Breast epithelium (tissue), 4 donors: ENCODE measurements at places on chromosomes 5 and 9. TPM values are rescaled to one million over a fixed set of nuclear protein-coding genes. Genes with fewer than 3 reads are reported as not detected.

DNA sequence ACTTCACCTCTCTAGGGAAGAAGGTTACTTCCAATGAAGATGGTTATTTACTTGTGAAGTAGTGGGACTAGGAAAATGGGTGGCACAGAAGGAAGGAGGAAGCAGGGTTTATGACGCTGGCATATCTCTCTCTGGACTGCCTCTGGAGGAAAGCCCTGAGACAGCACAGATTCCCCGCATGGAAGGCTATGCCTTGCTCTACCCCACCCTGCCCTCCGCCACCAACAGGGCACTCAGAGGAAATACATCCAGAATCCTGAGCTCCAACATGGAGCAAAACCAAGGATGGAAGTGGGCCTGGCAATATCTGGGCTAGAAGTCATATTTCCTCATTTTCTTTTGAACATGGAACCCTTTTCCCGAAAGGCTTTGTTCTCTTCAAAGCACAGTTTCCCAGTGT lies 346.9 kb downstream of the ZSWIM6 start:
- no peaks in the 10 kb centered on the region for H3K27me3 ChIP-seq
- no peaks in the 10 kb centered on the region for H3K4me1 ChIP-seq
- H3K36me3 ChIP-seq, result no peaks in the 10 kb centered on the region
- no peak overlapping the region for H3K4me3 ChIP-seq
- no peak for DNase-seq
- no peak overlapping the region for H3K27ac ChIP-seq

GRCh38 chr5:150408231-150408943 lies 4.3 kb downstream of the CD74 start:
- H3K27me3 ChIP-seq, result no peaks in the 10 kb centered on the region
- H3K36me3 ChIP-seq, result no peaks in the 10 kb centered on the region
- peaks cover 6% of the 10 kb centered on the region for H3K4me1 ChIP-seq

The STPG3 gene
- not detected for total RNA-seq

DNA sequence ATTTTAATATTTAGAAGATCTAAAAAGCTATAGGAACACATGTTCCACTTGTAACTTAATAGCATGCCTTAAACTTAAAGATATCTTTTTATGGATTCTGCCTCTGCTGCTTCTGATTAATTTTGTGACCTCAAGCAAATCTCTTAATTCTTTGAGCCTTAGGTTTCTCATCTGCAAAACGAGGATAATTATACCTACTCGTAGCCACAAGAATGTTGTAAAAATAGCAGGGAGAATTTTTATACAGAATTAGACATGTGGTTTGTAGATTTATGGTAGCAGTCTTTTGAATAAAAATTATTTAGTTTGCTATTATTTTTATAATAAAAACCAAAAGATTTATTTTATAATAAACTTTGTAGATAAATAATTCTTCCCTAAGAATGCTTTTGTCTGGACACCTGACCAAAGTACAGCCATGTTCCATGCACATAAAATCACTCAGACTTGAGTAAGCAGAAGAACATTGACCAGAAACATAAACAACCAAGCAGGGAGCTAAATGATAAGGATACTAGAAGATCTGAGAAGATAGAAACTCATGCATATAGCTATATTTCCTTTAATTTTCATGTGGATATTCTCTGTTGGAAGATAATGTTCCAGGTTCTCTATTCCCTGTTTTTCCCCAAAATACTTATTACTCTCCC lies 18.5 kb downstream of the C9orf85 start:
- no peak overlapping the region for H3K27ac ChIP-seq
- no peak overlapping the region for H3K4me3 ChIP-seq
- H3K36me3 ChIP-seq, result no peaks in the 10 kb centered on the region
- DNase-seq, result no peak
- H3K27me3 ChIP-seq, result no peaks in the 10 kb centered on the region
- H3K4me1 ChIP-seq, result no peaks in the 10 kb centered on the region

The LCP2 gene
- 41.4 TPM for total RNA-seq

- H3K4me1 ChIP-seq, result peaks cover 52% of the 10 kb centered on the region
- peak overlapping the region; percentile 98 for H3K27ac ChIP-seq
- no peak for DNase-seq
- H3K4me3 ChIP-seq, result no peak overlapping the region
- H3K27me3 ChIP-seq, result no peaks in the 10 kb centered on the region
These were observed 32.2 kb downstream of the IER5L start for GRCh38 chr9:129145841-129146292.

The TAF11L10 gene
- total RNA-seq, result not detected

The TAF1L gene
- total RNA-seq, result not detected

The SLC6A19 gene
- not detected for total RNA-seq

DNA sequence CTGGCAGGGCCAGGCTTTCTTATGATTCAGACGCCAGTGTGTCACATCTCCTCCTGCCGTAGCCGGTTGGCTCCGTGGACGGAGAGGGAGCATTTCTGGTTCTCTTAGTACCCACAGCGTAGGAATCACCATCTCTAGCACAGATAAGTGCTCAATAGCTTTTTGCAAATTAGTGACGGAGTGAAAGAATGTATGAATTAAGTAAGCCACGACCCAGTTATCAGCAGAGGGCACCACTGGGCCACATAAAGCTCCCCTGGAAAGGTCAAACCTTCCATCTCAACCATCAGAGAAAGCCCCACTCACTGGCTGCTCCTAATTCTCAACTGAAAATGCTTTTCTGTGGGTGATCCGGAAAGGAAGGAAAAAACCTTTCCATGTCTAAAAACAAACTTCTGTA lies 317.0 kb upstream of the ADCY2 start:
- H3K36me3 ChIP-seq, result no peaks in the 10 kb centered on the region
- no peak overlapping the region for H3K4me3 ChIP-seq
- DNase-seq, result no peak
- no peak overlapping the region for H3K27ac ChIP-seq
- no peaks in the 10 kb centered on the region for H3K27me3 ChIP-seq
- H3K4me1 ChIP-seq, result no peaks in the 10 kb centered on the region

DNA sequence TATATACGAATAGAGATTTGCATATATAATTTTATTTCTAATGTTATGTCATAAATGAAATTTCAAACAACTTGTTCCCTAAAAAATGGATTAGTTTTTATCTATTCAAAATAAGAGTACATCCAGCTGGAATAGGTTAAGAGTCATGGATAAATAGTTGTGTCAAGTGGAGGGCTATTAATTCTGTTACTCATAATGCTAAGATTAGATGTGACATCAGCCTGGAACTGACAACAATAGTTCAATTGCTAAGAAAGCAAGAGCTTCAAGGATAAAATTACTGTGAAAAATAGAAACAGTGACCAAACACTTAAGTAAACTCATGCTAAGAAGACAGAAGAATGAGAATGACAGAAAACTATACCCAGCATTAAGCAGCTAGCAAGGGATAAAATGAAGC lies 92.2 kb upstream of the CDH9 start:
- DNase-seq, result no peak
- no peak overlapping the region for H3K27ac ChIP-seq
- no peaks in the 10 kb centered on the region for H3K4me1 ChIP-seq
- H3K27me3 ChIP-seq, result no peaks in the 10 kb centered on the region
- no peak overlapping the region for H3K4me3 ChIP-seq
- H3K36me3 ChIP-seq, result no peaks in the 10 kb centered on the region

GRCh38 chr9:132507670-132508469 lies 74.5 kb upstream of the BARHL1 start:
- H3K27ac ChIP-seq, result no peak overlapping the region
- H3K36me3 ChIP-seq, result no peaks in the 10 kb centered on the region
- no peaks in the 10 kb centered on the region for H3K27me3 ChIP-seq
- H3K4me3 ChIP-seq, result no peak overlapping the region
- H3K4me1 ChIP-seq, result no peaks in the 10 kb centered on the region

DNA sequence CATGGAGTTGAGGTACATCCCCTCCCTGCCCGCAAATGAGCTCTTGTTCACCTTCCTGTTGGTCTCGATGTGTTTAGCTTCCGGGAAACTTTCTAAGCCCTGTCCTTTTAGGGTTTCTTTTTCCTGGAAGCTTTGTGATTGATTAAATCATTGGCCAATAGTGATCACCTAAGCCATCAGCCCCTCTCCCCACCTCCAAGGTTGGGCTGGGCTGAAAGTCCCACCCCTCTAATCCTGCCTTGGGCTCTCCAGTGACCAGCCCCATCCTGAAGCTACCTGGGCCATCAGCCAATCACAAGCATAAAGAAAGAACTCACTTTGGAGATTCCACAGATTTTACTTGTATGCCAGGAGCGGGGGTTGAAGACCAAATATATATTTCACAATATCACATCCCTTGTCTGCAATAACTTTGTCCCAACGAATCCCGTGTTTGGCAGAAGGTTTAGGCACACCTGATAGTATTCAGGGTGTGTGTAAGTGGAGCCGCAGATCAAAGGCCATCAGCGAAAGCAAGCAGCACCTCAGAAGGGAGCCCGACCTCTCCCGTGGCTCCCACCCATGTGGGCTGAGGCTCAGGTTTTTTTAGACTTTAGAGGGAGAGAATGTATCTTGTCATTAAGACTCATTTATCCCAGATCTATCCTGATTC lies 20.4 kb downstream of the ROPN1L start:
- H3K36me3 ChIP-seq, result no peaks in the 10 kb centered on the region
- DNase-seq, result no peak
- H3K27ac ChIP-seq, result no peak overlapping the region
- H3K4me1 ChIP-seq, result peaks cover 3% of the 10 kb centered on the region
- H3K4me3 ChIP-seq, result no peak overlapping the region

GRCh38 chr5:9340085-9340484 lies 205.8 kb downstream of the SEMA5A start:
- DNase-seq, result no peak
- H3K4me3 ChIP-seq, result no peak overlapping the region
- H3K27me3 ChIP-seq, result no peaks in the 10 kb centered on the region
- no peak overlapping the region for H3K27ac ChIP-seq
- no peaks in the 10 kb centered on the region for H3K36me3 ChIP-seq

- no peaks in the 10 kb centered on the region for H3K27me3 ChIP-seq
- no peak overlapping the region for H3K4me3 ChIP-seq
These were observed 65.1 kb upstream of the KLF4 start for GRCh38 chr9:107554636-107555035.

The ZNF879 gene
- 13.8 TPM for total RNA-seq

DNA sequence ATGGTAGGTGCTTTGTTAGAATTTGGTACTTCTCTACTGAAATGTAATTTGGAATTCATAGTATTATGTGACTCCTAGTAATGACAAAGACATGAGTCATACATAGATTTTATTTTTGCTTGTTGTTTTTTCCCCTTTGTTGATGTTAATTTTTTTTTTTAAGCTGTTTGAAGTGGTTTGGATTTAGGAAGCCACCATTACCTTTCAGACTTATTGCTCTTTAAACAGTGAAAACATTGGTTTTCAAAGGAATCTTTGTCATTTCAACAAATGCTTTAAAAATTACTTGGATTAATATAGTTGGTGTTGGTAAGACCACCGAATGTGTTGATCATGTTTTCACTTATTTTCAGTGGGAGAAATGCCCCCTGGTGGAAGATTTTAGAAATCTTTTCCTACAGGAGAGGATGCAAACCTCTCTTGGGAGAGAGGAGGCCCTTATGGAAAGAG lies 170.1 kb upstream of the PITX1 start:
- H3K27me3 ChIP-seq, result no peaks in the 10 kb centered on the region
- no peaks in the 10 kb centered on the region for H3K4me1 ChIP-seq
- DNase-seq, result no peak
- no peaks in the 10 kb centered on the region for H3K36me3 ChIP-seq

DNA sequence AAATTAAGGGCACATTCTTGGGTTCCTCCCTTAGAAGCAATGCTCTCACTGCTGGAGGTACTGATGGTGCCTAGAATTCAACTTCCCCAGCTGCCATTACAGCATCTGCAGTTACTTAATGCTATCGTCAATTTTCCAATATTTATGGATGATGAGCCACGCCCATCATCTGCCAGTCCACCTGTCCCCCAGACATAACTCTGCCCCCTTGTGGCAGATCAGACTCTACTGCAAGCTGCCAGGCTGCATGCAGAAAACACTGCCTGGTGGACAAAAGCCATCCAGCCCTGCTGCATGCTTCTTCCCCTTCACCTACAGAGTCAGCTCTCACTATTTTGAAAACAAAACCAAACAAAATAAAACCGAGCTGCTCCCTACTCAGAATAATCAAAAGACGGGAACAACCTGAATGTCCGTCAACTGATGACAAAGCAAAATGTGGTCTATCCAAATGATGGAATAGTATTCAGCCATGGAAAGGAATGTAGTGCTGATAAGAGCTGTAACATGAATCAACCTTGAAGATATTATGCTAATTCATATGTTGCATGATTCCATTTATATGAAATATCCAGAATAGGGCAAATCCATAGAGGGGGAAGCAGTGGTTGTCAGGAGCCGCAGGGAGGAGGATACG lies 66.4 kb downstream of the RETREG1 start:
- H3K27me3 ChIP-seq, result no peaks in the 10 kb centered on the region
- H3K4me3 ChIP-seq, result no peak overlapping the region
- H3K36me3 ChIP-seq, result no peaks in the 10 kb centered on the region

The RANBP17 gene
- 28.4 TPM for total RNA-seq

DNA sequence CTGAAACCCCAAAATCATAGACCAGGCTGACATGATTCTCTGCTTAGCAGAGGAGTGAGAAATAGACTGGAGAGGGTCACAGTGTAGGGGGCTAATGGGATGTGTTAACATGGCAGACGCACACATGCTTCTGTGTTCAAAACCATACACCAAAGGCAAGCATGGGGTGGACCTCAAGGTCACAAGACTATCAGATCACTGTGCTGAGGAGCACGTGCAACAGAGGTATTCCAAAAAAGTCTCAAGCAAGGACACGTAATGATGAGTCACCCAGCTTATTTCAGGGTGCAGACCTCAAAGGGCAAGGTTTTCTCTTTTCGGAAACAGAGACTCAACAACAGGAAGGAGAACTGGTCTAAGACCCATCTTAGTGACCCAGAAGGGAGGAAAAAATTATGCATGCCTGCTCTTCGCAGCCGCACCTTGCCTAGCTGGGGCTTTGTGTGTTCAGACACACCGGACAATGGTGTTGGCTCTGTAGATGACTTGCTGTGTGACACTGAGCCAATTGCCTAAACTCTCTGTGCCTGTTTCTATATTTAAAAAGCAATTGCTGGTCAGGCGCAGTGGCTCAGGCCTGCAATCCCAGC lies 20.3 kb downstream of the WHRN start:
- no peaks in the 10 kb centered on the region for H3K4me1 ChIP-seq
- DNase-seq, result no peak
- H3K27ac ChIP-seq, result no peak overlapping the region
- H3K4me3 ChIP-seq, result no peak overlapping the region
- H3K27me3 ChIP-seq, result no peaks in the 10 kb centered on the region

- DNase-seq, result no peak
- H3K4me3 ChIP-seq, result no peak overlapping the region
- no peaks in the 10 kb centered on the region for H3K27me3 ChIP-seq
- no peaks in the 10 kb centered on the region for H3K4me1 ChIP-seq
- peak overlapping the region; percentile 49 for H3K27ac ChIP-seq
- no peaks in the 10 kb centered on the region for H3K36me3 ChIP-seq
These were observed 1.9 kb downstream of the NIM1K start for GRCh38 chr5:43193894-43194265.
